ENCODE measurements at places on chromosomes 6 and 20.

GRCh38 chr6:162448294-162448693 lies 279.3 kb downstream of the PRKN start:
- no peak for DNase-seq

DNA sequence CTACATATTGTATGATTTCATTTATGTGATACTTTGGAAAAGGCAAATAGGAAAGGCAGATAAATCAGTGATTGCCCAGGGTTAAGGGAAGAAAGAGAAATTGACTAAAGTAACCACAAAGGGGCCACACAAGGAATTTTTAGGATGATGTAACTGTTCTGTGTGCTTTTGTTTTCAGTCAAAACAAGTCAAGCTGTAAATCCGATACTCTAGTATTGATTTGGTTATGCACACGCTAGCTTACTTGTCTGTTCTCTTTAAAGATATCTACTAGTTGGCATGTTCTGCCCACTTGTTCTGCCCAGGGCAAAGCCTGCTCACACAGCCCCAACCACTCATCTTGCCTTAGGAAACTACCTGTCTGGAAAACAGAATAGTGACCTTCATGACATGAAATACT lies 6.4 kb downstream of the FBXL4 start:
- DNase-seq, result no peak

DNA sequence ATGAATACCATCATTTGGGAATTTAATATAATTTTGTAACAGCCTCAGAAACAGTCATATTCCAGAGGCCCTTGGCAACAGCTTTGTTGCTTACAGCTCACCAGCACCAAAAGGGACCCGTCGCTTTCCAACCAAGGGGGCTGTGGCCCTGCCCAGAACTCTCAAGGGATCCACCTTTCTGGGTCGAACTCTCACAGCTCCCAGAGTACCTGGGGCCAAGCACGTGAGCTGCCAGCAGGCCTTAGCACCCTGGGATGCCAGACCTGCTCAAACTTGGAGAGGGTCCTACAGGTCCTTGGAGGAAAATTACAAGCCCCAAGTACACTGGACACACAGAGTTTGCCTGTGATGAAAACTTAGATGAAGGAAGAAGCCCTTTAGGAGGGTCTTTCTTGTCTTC lies 66.6 kb downstream of the SNX5 start:
- no peak for DNase-seq

DNA sequence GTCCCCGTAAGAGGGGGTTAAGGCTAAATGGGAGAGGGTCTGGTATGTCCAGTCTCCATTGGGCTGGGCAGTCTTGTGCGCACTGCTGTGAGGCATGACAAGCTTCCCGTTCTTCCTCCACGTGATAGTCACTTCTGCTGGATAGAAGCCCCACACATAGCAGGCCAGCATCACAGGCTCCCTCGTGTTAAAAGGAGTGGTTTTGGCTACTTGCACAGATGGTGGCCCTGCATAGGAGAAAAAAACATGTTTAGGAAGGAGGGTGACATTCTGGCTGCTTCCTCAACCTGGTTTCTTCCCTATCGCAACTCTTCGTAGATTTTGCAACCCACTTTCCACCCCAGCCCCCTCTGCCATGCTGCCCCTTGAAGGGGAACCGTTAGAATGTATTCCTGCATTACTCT lies 3.6 kb downstream of the HLA-DMB start:
- no peak for DNase-seq

DNA sequence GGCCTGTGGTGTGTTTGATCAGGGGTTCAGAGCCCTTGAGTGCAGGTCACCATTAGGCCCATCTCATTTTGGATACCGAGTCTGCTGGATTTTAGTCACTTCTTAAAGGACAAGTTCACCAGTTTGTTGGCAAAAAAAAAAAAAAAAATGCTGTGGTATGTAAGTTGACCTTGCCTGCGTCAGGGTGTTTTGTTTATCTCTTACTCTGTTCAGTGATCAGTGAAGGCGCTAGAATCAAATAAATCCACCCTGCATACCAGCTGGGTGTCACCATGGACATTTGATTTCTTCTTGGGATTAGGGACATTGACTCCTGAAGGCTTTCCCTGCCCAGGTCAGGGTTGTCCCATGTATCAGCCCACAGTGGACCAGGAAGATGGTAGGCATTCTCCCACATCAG lies 6.7 kb downstream of the SMOC2 start:
- DNase-seq, result no peak

GRCh38 chr6:90118581-90118980 lies 178.1 kb downstream of the BACH2 start:
- no peak for DNase-seq

DNA sequence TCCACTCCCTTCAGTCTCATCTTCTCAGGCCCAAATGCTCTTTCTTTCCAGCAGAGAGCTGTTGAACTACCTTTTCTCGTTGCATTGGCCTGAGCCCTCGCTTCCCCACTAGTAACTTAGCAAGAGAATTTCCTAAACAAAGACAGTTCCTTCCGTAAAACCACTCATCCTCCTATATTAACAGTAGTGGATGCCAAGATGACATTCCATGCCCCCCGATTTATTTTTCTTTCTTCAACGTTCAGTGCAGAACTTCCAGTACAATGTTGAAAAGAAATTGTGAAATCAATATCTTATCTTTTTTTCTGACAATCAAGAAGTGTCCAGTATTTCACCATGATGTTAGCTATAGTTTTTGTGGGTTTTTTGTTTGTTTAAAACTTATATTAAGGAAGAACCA lies 45.8 kb downstream of the SOX4 start:
- DNase-seq, result no peak

- DNase-seq, result no peak
Observed at GRCh38 chr6:731924-732323, 39.0 kb upstream of the EXOC2 start.

DNA sequence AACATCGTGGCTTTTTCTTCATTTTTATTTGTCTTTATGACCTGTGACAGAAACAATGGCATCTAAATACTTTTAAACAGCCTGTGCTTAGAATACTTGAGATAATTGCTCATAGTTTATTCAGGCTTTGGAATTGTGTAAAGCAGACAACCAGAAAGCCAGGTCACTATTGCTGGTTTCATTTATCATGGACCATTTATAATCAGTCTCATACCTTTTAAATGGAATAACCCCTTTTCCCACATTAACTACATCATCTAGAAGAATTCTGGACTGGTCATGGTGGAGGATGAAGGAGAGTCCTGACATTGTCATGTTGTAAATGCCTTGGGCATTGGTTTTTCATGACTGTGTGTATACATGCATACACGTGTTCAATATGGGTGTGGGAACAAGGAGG lies 661.5 kb downstream of the EPM2A start:
- DNase-seq, result no peak

GRCh38 chr6:118844915-118845314 lies 49.0 kb upstream of the ASF1A start:
- peak; percentile 23 for DNase-seq

DNA sequence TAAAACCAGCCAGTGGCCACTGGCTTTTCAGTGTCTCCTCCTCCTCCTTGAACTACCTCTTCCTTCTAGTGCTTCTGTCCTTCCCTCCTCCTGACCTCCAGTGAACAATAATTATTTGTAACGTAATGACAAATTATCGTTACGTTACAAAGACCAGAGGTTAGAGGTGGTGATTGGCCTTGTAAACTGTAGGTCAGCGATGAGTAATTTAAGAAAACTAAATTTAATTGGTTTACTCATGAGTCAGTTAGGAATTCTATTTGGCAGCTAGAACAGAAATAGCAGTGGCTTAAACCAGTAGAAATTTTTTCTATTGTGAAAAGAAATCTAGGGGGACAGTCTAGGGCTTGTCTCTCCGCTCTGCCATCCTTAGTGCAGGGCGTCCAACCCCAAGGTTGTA lies 38.8 kb downstream of the PPARD start:
- DNase-seq, result no peak

DNA sequence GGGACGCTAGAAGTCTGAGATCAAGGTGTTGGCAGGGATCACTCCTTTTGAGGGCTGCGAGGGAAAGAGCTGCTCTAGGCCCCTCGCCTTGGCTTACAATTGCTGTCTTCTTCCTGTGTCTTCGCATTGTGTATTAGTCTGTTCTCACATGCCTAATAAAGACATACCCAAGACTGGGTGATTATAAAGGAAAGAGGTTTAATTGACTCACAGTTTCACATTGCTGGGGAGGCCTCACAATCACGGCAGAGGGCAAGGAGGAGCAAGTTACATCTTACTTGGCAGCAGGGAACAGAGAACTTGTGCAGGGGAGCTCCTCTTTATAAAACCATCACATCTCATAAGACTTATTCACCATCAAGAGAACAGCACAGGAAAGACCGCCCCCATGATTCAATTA lies 102.5 kb upstream of the ASF1A start:
- no peak for DNase-seq

DNA sequence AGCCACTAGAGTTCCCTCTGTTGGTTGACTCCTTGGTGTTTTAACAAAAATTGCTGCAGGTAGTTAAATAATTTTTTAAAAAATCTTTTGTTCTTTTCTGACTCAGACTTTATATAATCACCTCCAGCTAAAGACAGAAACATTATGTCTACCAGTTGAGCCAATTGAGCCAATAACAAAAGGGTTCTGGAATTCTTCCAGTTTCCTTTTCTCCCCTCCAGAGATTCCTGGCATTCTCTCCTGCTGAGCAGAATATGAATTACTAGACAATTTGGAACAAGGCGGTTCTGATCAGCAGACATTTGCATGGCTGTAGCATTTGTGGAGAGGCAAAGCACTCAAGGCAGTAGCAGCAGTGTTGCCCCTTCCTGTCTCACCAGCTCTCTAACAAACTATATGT lies 144.0 kb upstream of the SLC35B3 start:
- no peak for DNase-seq

DNA sequence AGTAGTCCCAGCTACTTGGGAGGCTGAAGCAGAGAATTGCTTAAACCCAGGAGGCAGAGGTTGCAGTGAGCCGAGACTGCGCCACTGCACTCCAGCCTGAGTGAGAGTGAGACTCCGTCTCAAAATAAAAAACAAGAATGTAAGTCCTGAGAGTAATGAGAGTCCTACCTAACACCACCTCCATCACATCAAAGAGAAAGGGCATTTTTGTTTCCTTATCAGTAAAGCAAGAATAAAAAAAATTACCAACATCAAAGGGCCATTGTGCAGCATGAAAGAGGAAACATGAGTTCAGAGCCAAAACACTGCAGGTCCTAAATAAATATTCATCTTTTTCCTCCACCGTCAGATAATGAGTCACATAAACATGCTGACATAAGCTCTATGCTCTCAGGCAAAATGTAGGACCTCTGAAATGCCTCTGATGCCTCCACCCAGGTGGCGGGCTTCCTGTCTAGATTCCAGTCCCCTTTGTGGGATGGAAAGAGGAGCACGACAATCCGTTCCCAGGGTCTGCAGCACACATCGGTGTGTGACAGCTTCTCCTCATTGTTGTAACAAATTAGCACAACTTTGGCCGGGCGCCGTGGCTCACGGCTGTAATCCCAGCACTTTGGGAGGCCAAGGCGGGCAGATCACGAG lies 7.2 kb downstream of the ATP9A start:
- no peak for DNase-seq

GRCh38 chr6:170187669-170188566 lies 103.0 kb downstream of the DLL1 start:
- no peak for DNase-seq

DNA sequence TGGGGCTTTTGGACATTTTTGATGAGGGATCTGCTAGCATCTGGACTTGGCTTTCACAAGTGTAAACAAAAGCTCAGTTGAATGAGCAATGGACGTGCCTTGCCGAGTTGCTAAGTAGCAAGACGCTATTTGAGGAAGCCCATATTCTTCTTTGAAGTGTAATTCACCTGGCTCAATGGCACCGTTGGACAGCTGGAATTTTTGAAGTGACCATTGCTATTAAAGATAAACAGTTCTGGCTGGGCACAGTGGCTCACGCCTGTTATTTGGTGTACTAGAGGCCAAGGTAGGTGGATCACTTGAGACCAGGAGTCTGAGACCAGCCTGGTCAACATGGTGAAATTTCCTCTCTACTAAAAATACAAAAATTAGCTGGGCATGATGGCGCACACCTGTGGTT lies 88.8 kb upstream of the SOX4 start:
- DNase-seq, result no peak

GRCh38 chr6:40036186-40036585 lies 101.9 kb upstream of the MOCS1 start:
- DNase-seq, result no peak
